Stimulated activated CD4-positive, alpha-beta T cell treated with anti-CD3 and anti-CD28 coated beads, Interleukin-1b, Interleukin-23, amount 100 ng/mL, for 48 hours (primary cell): ENCODE measurements at places on chromosomes 1 and 21.
A peak's percentile ranks its signal among the peaks of the same experiment; 100 is the strongest.

DNA sequence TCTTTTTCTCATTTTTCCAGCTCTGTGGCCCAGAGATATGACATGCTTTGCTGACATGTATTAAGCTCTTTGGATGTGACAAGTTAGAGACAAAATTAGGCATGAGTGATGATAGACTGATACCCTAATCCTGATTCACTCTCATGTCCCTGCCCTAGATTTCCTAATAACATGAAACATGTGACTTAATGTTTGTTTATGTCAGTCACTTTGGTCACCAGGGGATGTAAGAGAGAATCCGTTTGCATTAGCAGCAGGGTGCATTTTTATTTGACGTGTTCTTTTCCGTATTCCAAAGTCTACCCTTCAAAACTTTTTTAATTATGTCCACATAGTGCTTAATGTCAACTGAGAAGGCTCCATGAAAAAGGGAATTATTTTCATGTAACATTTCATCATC, 192.4 kb downstream of the HMCN1 start:
- no peak for DNase-seq

DNA sequence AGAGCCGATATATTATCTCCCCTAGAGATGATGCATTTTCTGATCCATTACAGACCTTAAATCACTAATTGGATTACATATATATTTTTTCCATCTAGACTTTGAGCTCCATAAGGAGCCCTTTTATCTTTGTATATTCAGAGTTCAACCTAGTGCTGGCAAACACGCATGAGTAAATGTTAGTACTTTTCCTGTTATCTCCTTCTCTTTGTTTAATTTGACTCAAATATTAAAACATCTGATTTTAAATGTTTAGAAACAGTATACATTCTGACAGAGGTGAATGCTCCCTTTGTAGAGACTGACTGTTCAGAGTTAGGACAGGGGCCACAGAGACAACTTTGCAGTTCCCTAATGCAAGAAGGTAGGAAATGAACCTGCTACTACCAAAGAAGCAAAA, 37.1 kb downstream of the EIF2B3 start:
- no peak for DNase-seq

- no peak for DNase-seq
These were observed 37.7 kb downstream of the LHX8 start for GRCh38 chr1:75171876-75172275.

DNA sequence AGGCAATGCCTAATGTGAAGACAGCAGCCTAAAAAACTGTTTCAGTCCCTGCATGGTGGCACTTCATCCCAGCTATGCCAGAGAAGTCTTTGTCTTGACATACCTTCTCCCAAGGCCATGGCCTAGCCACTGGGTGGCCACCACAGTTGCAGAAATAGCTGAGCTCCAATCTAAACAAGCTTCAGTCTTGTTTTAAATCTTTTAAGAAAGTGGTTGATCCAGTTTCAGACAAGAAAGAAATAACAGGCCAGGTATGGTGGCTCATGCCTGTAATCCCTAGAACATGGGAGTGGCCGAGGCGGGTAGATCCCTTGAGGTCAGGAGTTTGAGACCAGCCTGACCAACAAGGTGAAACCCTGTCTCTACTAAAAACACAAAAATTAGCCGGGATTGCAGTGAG, 600.0 kb upstream of the PLXNA2 start:
- no peak for DNase-seq

GRCh38 chr1:95311014-95311413, 77.0 kb downstream of the RWDD3 start:
- DNase-seq, result no peak

- DNase-seq, result no peak
These were observed 42.3 kb downstream of the RXRG start for GRCh38 chr1:165402517-165403111.

GRCh38 chr1:207331354-207332313, 10.2 kb downstream of the CD55 start:
- DNase-seq, result no peak

GRCh38 chr1:151839457-151840403, at the start of gene C2CD4D:
C2CD4D (minus strand) TSS chr1:151839820; CDS start chr1:151838989, 831 bp downstream.
- peak; percentile 72 for DNase-seq

DNA sequence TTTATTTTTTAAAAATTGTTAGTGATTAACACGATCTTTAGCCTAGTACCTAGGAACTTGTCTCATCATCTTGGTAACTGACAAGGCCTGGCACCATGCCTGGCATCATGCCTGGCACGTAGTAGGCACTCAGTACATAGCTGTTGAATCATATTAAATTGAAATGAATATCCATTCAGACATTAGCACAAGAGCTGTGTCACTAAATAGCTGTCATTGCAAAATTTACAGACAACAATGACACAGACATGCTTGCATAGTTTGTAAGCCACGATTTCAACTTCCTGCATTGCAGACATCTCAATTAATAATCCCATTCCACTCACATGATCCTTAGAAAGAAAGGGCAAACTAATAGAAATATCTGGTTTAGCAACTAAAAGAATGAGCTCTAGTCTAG, 15.4 kb upstream of the PHACTR4 start:
- DNase-seq, result no peak

DNA sequence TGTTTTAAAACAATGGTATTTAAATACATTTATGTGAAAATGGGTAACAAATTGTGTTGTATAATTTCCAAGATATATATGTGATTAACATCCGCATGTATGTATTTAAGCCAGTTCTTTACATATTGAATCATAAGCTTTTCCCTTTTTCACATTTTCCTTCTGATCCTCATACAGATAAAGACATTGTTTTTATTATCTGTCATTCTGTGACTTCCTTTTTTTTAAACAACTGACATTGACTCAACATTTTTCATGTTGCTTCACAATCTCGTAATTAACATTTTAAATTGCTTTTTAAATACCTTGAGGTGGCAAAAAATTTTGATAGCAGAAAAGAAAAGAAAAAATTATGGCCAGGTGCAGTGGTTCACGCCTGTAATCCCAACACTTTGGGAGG, 1.4 kb downstream of the STXBP3 start:
- DNase-seq, result no peak

GRCh38 chr1:170560681-170561285, 28.8 kb downstream of the GORAB start:
- no peak for DNase-seq

- DNase-seq, result no peak
These were observed 4.7 kb downstream of the RAB29 start for GRCh38 chr1:205770618-205771017.

GRCh38 chr1:58996341-58997059, 212.7 kb upstream of the JUN start:
- no peak for DNase-seq

GRCh38 chr21:29018540-29018939, 609 bp downstream of the RWDD2B start:
- DNase-seq, result no peak

- DNase-seq, result no peak
These were observed 39.0 kb upstream of the TADA1 start for GRCh38 chr1:166915042-166915441.

DNA sequence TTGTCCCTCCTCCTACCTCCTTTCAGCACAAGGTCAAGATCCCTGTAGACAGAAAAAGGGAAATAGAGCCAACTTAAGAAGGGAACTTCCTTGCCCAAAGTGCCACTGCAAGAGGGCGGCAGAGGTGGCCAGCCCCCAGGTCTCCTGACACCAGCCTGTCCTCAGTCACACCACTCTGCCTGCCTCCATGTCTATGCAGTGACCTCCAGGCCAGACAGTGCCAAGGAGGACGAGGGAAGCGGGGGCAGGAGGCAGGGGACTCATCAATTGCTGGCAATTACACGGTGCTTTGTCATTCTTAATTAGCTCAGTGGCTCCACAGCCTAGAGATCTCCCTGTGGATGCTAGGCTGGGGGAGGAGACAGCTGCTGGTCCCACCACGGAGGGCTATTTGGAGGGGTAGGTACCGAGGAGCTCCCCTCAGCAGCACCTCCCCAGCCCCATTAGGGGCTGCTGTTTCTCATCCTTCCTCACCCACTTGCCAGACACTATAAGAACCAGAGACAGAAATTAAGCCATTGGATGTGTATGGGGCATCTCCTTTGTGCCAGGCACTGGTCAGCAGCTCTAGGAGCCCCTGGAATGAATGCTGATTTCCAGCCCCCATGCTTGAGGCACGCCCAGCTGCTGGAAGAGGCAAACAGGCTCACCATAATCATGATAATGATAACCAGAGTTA, 6.1 kb upstream of the LDLRAP1 start:
- no peak for DNase-seq

DNA sequence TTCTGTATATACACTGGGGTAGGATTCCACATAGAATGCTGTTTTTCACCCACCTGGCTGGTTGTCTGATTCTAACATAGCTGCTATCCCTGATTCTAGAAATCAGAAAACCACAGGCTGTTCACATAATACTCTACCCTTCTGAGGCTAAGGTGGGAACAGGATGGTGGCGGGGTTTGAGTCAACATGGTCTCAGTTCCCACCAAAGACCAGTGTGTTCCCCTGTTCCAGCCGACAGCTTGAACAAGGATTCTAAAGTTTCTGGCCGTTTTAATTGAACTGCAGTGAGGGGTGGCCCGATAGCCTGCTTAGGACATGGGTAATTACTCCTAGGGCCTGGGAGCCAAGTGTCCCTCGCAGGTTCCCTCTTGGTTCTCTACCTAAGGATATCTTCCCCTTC, 38.4 kb downstream of the PEX14 start:
- no peak for DNase-seq

GRCh38 chr1:92619466-92620189, 132.9 kb upstream of the GFI1 start:
- peak; percentile 52 for DNase-seq

- DNase-seq, result no peak
These were observed 49.5 kb upstream of the DMRTB1 start for GRCh38 chr1:53409695-53410094.

- peak; percentile 80 for DNase-seq
These were observed 683 bp upstream of the EFNA4 start for GRCh38 chr1:155062702-155063411.

- DNase-seq, result no peak
These were observed 20.2 kb downstream of the TYW3 start for GRCh38 chr1:74753104-74753503.

- no peak for DNase-seq
These were observed 40.3 kb downstream of the PRMT2 start for GRCh38 chr21:46675595-46676280.

GRCh38 chr21:14499316-14499715, 46.8 kb downstream of the SAMSN1 start:
- DNase-seq, result no peak

- no peak for DNase-seq
These were observed 25.8 kb upstream of the ZNF648 start for GRCh38 chr1:182087304-182087703.

DNA sequence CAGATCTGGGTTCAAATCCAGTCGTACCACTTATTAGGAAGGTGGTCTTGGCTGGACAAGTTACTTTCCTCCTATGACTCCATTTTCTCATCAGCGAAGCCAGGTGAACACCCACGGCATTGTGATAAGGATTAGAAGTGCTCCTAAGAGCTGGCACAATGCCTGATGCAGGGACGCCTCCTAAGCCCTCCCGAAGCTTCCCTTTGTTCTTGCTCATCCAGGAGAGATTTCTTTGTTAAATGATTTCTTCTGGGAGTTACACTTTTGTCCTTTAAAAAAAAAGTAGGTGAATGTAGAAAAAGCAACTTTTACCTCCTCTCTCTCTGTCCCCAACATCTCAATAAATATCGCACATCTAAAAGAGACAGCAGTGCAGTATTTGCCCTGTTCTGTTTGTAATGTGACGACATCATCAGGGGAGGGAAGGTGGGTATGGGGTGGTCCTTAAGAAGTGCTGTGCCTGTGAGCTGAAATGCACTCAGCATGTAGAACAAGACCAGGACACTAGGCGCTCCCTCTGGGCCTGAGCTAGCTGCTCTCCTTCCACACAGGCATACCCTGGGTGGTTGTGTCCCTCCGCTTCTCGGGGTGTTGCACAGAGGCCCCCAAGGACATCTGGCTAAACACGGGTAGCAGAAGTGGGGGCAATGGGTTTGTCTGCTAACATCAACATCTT, 43.9 kb downstream of the SUSD4 start:
- DNase-seq, result no peak

- no peak for DNase-seq
These were observed 407.5 kb downstream of the SMYD3 start for GRCh38 chr1:246099570-246099969.

GRCh38 chr1:246152986-246153431, 354.1 kb downstream of the SMYD3 start:
- no peak for DNase-seq

- no peak for DNase-seq
These were observed 174.6 kb downstream of the HLX start for GRCh38 chr1:221053889-221054288.

DNA sequence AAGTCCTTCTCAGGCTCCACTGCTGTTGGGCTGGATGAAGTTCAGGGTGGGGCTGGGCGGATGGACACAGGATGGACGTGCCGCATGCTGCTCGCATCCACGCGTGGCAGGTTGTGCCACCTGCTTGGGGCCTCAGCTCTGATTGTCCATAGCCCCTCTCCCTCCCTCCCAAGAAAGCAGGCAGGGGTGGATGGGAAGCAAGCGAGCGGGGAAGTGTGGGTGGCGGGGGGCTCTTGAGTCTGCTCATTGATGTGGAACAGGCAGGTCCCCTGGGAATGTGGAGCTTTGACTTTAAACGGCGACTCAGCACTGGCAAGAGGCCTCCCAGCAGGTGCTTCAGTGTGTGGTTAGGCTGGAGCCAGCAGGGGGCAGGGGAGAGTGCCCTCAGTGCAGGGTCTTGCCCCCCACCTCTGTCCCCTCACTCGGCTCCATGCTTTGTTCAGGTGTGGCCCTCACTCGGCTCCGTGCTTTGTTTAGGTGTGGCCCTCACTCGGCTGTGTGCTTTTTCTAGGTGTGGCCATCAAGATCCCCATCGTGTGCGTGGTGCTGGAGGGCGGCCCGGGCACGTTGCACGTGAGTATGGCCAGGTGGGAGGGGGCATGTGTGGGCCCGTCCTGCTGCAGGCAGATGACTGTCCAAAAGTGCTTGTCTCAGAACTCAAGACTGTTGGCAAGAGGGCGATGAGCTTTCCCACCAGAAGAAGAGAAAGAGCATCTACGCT, 23.9 kb downstream of the TRPM2 start:
- no peak for DNase-seq

DNA sequence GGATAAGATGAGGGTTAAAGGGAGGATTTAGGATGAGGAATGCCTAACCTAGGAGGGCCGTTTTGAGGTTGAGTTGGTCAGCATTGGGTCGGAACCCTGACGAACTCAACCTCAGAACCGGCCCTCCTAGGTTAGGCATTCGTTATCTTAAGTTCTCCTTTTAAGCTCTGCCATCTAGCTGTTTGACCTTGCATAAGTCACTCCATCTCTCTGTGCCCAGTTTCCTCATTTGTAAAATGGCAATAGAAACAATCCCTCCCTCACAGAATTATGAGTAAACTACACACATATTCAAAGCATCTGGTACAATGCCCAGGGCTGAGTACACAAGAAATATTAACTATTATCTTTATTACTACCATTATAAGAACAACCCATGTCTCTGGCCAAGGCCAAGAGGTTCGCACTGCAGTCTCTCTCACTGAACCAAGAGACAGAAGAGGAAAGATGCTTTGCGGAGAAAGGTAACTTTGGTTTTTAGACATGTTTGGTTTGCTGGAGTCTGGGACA, 4.8 kb downstream of the ABCB10 start:
- no peak for DNase-seq
